ENCODE measurements at places on chromosomes 5 and 9.

DNA sequence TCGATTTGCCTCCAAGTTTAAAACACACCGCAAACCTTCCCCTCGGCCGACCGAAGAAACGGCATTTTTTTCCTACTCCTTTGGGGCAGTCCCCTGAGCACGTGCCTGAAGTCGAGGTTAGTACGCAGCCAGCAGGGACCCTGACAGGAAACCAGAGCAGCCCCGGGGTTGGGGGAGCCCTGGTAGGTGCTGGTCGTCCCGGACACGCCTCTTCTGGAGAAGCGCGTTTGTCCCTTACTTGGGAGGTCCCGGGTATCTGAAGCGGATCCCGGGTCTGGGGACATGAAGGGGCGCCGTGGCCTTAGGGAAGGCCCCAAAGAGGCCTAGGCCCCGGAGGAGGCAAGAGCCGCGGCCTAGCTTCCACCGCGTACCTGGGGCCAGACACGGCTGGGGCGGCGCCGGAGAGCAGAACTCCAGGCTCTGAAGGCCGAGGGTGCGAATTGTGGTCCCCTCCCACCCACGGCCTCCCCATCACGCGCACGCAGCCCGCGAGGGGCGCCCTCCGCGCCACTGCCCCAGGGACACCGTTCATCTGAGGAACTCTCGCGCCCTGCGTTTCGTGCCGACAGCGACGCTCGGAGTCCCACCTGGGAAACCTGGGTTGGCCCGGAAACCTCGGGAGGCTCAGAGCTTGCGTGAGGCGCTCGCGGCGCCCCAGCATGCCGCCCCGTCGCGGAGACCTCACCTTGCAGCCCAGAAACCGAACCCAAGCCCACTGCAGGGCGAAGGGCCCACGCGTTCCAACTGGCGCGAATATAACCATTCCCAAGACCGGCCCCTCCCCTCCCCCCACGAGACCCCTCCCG is 10.4 kb downstream of the OTP start:
- DNase-seq = no peak

DNA sequence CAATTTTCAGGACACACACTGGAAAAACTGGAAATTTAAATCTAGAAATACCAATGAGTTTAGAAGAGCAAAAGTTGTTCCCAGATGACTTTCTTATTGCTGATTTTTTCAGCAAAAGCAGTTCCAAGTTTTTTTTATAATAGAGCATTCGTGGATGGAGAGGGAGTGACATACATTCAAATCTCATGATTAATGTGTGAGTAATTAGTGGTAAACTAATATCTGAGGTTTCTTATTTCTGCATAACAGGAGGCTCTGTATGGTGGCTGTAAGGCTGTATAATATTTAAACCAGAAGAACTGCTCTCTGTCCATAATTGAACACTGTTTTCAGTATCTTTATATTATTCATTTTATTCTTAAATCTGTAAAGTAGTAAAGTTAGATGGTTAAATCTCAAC is 25.8 kb downstream of the LYSMD3 start:
- DNase-seq = no peak

DNA sequence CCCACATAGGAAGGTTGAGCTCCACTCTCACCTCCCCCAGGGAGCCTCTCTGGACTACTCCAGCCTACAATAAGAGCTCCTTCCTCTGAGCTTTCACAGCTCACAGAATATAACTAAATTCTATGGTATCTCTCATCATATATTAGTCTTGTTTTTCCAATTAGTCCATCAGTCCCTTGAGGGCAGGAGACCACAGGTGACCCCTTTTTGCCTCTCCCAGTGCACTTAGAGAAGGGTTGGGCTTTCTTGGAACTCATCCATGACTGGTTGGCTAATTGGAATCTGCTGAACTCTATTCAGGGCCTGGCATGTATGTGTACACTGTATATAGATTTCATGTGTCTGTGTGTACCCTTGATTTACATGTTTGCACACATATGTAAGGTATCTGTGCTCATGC is 50.4 kb upstream of the ARAP3 start:
- no peak for DNase-seq

DNA sequence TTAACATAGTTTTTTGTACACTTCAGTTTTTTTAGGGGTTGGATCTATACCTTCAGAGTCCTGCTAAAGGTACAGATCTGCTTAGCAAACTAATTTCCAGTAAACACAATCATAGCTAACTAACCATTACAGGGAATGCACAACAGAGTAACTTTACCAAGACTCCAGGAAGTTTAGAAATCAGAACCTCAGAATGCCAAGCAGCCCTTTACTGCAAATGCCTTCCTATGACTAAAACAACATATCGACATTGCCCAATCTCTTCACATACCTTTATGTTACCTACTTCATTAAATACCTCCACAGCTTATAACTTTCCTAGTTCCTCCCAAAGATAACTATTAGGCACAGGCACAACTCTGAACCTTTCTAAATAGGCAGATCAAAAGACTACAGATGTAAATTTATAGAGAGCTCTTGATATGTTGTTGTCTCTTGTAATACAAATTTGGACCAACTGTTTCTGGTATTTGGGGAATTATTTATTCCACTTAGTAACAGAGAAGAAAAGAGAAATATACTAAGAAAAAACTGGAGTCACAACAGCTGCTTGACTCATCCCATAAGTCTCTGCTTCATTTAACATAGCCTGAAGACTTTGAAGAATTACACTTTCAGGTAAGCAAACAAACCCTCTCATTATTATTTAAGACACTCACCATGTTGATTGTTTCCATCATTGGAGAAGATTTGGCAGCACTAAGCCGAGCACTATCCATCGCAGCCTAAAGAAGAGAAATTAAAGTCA is 46.0 kb upstream of the OR2K2 start:
- DNase-seq = peak; percentile 65

GRCh38 chr5:106510321-106510720 is 1160.4 kb downstream of the EFNA5 start:
- no peak for DNase-seq

All from iris pigment epithelial cell (primary cell).